ENCODE measurements at places on chromosomes 16 and 17.

DNA sequence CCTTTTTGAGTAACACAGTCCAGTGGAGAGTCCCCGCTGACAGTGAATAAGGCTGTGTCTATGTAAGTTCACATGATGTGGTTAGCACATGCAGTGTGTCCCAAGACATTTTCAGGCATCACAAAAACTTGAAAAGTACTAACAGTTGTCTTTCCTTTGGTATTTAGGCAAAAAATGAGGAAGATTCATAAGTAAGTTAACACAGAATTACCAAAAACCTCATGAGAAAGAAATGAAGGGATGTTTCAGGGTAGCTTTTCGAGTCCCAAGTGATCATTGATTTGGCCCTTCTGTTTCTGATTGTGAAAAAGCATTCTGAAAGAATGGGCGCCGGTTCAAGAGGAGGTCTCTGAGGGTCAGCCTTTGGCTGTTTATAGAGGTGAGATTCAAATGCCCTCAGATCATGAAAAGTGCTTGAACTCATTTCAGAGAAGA lies 529 bp upstream of the ASPA start:
- no peak for DNase-seq

DNA sequence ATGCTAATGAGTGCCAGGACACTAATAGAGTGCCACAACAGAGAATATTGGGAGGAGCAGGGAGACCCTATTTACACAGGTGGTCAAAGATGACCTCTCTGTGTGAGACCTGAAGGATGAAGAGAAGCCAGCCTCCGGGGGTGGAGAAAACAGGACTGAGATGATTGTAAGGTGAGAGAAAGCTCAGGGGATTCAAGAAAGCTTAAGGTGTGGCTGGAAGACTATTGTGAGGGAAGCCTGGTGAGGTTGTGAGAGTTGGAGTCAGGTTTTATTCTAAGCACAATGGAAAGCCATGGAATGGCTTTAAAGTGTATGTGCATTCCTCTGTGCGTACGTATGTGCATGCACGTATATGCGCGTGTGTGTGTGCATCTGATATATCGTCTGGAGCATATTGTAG lies 10.4 kb upstream of the MARCHF10 start:
- no peak for DNase-seq

- no peak for DNase-seq
Measured at GRCh38 chr16:9033125-9033830, 58.2 kb upstream of the HAPSTR1 start.

- no peak for DNase-seq
Measured at GRCh38 chr17:67829331-67829730, 4.0 kb downstream of the BPTF start.

DNA sequence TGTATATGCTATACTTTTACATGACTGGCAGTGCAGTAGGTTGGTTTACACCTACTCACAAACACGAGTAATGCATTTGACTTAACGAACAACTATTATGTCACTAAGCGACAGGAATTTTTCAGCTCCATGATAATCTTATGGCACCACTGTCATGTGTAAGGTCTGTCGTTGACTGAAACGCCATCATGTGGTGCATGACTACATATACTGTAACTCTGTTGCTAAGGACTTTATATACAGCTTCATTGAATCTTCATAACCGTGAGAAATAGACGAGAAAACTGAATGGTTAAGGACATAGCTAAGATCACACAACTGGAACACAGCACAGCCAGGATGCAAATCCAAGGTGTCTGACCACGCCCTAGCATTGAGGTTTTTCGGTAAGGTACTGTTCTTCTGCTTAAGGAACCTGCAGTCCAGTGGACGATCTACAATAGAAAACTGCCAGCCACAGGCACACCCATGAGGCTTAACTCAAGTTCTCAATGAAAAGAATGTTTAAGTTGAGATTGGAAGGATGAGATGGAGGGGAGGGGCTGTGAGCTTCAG lies 3.3 kb downstream of the CFAP20 start:
- no peak for DNase-seq

All from activated CD8-positive, alpha-beta memory T cell treated with anti-CD3 and anti-CD28 coated beads for 24 hours (primary cell).